ENCODE measurements at places on chromosomes 2 and 18. TPM values are rescaled to one million over a fixed set of nuclear protein-coding genes. Genes with fewer than 3 reads are reported as not detected.

DNA sequence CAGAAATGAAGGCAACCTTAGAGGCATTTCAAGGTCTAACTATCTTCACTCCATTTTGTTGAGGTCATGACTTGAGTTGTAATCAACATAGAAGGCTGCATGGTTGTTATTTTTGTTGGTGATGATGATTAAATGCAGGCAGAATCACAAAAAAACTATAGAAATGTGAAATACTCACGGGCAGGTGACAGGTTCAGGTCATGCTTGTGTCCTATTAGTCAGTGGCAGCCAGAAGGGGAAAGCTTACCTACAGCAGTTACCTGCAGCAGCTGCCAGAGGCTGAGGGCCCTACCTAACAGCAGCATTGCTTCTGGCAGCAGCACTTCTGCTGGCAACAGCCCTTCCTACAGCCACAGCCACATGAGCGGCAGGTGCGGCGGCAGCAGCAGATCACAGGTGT, 394 bp downstream of the SCYGR3 start:
- DNase-seq = no peak

Gene TMEFF2
- total RNA-seq = 0.33 TPM

Gene MSH6
- 33.6 TPM for total RNA-seq

DNA sequence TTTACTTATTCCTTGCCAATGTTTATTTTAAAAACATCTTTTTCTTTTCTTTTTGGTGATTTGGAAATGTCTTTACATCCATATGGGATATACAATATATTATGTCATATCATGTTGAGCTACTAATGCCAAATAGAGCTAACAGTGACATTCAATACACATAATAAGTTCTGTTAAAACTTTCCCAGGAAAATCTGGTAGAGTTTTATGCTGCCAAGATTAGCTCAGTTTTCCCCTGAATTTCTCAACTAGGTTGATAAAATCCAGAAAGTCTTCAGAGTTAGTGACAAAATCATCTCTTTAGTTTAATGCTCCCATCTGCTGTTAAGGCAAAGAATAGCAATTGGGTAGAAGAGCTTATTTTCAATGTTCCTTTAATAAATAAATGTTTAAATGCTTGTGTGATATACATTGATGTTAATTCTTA, 9.9 kb downstream of the COL3A1 start:
- DNase-seq = peak; percentile 66

Gene PER2
- 2.1 TPM for total RNA-seq

Gene CYP27A1
- total RNA-seq = 40.6 TPM

Gene TSPYL6
- not detected for total RNA-seq

DNA sequence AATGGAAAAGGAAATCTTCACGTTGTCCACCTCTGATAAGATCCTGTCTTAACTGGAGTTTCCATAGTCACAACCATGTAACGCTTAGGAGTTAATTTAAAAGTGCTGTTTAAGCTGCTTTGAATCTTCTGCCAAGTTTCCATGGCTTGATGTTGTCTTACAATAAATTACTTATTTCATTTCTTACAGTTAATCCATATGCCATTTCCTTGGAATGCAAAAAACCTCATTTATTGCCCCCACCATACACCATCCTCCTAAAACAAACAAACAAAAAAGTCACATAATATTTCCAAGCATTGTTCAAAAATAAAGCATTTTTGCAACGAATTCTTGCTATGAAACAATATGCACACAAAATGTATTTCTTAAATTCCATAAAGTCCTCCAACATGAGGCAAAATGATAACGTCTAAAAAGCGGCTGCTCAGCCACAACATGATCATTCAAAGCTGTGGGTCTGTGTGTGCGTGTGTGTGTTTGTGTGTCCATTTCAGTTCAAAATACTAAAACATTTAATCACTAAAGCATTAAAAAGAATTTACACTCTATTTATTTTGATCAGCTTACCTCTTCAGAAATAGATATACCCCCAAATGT, 46.8 kb upstream of the PXDN start:
- DNase-seq = peak; percentile 24
